ENCODE measurements at places on chromosomes 16 and 17.

DNA sequence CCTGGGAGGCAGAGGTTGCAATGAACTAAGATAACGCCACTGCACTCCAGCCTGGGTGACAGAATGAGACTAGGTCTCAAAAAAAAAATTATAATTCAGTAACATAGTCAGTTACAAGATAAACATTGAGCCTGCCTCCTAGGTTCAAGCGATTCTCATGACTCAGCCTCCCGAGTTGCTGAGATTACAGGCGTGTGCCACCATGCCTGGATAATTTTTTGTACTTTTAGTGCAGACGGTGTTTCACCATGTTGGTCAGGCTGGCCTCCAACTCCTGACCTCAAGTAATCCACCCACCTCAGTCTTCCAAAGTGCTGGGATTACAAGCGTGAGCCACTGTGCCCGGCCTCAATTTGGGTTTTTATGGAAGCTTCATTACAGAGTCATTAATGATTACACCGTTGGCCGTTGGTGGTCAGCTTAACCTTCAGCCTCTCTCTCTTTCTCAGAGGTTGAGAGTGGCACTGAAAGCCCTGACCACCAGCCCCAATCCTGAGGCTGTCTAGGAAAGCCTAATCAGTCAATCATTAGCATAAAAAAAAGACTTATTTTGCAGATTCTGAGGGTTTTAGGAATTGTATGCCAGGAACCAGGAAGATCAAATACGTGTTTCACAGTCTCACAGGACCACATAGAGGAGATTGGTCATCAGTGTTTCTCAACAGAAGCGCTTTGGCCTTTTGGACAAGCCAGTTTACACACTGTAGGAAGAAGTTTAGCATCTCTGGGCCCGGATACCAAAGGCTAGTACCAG, 1.3 kb upstream of the LRRC37A3 start:
- DNase-seq, result no peak

- no peak for DNase-seq
Measured at GRCh38 chr16:79076047-79076767, 524.3 kb downstream of the MAF start.

DNA sequence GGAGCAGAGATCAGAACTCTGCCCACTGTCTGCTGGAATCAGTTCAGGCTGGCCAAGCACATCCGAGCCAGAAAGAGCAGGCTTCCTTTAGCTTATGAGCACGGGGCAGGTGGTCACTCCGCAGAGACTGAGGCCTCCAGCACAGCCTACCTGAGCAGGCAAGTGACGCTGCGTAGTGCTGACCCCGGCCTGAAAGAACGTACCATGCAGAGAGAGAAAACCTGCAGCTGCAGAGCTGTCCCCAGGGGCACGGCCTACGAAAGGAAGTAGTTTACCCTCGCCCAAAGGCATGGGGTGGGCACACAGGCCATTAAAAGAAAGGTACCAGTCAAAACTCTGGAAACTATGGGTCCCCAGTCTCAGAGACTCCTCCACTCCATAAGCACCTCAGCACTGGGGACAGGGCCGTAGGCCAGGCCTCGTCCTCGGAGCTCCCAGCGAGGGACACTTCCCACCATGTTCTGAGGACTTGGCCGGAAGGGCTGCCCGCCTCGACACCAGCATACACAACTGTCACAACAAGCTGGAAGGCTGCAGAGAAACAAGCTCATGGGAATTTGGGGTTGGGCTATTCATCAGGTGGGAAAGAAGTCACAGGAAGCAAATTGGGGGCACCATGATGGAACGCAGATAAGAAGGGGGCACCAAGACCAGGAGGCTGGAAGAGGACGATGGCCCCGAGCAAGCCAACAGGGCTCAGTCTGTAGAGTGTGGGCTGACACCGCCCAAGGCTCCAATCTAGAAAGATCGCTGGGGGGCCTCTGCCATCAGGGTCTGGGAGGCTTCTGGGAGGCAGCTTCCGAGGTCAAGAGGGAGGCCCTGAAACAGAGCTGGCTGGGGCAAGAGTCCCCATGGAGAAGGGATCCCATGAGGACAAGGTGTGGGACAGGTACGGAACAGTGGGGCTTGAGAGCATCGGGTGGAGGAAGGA, 21.2 kb downstream of the MEAK7 start:
- DNase-seq, result no peak

DNA sequence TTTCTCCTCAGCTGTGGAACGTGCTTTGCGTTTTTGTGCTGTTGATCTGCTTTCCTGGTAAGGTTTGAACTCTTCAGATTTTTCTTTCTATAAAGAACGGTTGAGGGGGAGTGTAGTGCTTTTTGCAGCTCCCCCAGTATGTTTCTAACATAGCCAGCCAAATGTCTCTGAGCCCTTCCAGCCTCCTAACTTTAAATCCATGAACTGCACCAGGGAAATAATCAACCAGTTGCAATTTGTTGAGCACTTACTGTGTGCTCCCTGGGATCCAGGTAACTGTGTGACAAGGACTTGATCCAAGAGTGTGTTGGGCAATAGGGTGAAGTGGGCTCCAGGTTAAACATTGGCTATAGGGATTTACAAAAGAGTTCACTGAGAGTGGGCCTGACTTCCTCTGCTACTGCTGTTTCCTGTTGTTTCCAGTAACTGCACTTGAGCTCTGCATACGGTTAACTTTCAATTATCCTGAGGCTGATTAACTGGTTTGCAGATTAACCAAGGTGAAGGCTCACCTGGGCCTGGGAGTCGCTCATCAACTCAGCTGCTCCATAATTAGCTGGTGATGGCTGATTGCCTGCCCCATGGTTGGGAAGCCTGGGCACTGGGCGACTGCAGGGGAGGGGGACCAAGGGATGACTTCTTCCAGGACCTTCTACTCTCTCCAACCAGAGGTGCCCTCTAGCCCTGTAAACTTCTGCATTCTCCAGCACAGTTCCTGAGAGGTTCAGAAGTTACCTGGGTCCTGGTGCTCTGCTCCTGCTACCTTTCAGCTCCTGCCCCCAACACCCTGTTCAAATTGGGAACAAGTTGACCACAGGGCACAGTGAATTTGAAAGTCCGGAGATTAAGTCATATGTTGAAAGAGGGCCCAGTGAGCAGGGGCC, 19.5 kb downstream of the HLF start:
- DNase-seq, result no peak
